ENCODE measurements at places on chromosomes 16 and 17.
A peak's percentile ranks its signal among the peaks of the same experiment; 100 is the strongest.

DNA sequence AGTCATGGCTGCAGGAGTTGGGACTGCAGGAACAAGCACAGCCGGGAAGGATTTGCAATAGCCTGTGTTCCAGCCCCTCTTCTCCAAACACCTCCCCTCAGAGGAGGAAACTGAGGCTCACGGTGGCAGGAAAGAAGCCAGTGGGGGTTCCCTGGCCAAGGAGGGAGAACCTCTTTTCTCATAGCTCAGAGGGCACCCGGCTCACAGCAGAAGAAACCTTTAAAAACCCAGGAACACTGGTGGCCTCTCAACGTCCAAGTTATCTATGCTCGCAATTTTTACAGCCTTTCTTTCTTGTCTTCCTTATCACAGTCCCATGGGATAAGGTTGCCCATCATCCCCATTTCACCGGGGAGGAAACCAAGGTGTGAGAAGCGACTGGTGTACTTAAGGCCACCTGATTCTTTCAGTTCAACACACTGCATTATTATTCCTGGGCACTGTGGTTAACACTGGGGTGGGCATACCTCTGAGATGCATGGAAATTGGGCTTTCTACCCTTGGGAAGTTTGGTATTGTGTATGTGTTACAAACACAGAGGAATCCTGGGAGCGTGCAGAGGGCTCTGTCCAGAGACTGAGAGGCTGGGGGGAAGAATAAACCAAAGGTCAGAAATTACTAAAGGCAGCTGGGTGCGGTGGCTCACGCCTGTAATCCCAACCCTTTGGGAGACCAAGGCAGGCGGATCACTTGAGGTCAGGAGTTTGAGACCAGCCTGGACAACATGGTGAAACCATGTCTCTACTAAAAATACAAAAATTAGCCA is 791 bp upstream of the ZNF629 start:
- DNase-seq, result no peak

DNA sequence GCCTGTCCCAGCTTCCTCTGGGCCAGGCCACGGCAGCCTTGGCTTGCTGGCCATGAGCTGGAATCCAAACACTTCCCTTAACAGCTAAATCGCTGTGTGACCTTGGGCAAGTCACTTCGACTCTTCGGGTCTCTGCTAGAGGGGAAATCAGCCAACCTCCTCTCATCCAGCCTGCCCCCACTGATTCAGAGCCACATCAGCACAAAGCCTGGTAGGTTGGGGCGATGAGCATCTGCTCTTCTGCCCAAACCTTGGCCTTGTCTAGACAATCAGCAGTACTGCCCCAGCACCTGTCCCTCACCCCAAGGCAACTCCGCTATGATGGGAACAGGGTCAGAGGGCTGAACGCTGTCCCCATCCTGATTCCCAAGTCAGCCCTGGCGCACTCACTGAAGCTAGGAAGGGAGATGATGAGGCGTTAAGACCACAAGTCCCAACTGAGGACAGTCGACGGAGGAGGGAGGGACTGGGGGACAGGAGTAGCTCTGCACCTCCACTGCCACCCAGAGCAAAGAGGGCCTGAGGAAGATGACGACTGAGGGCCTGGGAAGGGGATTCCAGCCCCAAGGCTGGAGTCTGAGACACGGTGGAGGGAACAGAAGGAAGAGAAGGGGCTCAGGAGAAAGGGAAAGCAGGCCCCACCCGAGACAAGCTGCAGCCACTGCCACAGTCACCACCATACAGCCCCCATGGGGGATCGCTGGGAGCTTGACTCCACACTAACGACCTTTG is 1.3 kb downstream of the CLUH start:
- DNase-seq, result no peak

- no peak for DNase-seq
These were observed 4.1 kb upstream of the SNTB2 start for GRCh38 chr16:69182730-69183416.

DNA sequence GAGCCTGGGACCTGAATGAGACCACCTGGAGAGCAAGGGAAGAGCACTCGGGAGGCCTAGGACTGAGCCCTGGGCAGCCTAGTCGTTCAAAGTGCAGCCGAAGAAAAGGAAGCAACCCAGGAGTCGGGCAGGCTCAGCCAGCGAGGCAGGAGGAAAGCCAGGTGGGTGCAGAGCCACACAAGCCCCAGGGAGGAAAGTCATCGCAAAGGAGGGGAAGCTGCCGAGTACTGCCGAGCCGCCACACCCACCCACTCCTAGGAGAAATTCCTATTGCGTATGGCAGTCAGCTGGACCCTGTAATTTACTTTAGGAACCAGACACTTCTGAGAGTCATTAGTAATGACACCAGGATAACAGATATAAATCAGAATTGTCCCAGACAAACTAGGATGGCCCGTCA is 187.6 kb downstream of the KATNIP start:
- DNase-seq, result no peak

GRCh38 chr16:63361032-63361624 is 1324.9 kb upstream of the CDH8 start:
- DNase-seq, result no peak

DNA sequence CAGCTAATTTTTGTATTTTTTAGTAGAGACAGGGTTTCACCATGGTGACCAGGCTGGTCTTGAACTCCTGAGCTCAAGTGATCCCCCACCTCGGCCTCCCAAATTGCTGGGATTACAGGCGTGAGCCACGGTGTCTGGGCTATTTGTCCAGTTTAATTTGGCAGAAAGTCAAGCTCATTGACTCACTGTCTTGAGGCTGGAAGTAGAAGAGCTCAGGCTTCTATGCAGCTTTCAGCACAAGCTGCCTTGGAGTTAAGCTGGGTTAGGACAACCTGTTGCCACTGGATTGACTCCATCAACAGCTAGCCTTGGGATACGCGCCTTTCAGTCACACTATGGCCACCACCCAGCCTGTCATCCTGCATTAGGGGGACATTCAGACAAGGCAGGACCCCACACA is 76.2 kb upstream of the DNAH17 start:
- no peak for DNase-seq

GRCh38 chr17:32551186-32551955 is 64.6 kb downstream of the CDK5R1 start:
- DNase-seq, result no peak

GRCh38 chr16:83899272-83899897 is 470 bp downstream of the MLYCD start:
- peak; percentile 17 for DNase-seq

GRCh38 chr16:84074721-84075120 is 32.1 kb upstream of the SLC38A8 start:
- no peak for DNase-seq

DNA sequence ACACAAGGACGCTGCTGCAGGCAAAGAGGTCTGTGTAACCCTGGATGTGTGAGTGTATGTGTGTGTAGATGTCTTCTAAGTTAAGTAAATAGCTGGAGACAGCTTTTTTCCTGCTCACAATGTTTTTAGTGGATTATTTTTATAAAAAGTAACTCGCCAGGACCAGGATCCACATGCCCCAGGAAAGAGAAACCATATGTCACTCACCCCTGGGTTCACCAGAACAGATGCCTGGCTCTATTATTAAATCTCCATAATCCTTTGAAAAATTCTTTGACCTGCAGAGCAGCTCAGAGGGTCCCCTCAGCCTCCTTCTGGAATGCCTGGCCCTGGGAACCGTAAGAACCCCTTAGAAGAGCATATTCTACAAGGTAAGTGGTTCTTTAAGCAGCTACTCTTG is 18.0 kb downstream of the ABCC12 start:
- no peak for DNase-seq

GRCh38 chr16:22071331-22071910 is 20.9 kb upstream of the VWA3A start:
- no peak for DNase-seq

Data from central memory CD8-positive, alpha-beta T cell (primary cell).